Fibroblast of skin of abdomen (primary cell): ENCODE measurements at places on chromosomes 1 and 21.

DNA sequence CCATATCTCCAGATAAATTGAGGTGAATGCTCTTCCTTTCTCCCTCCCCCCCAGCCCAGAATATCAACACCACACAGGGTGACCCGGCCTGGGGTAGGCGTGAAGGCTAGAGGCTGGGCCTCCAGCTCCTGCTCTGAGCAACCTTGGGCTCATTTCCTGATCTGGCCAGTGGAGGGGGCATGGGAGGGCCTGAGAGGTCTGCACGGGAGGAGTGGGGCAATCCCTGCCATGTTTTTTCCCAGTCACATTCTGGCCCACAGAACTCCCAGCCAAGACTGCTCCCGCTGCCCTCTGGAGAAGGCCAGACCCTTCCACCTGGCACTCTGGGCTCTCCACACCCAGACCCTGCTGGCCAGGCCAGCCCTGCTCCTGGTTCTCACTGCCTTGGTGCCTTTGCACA is 3.9 kb downstream of the CLDN19 start:
- DNase-seq = no peak

DNA sequence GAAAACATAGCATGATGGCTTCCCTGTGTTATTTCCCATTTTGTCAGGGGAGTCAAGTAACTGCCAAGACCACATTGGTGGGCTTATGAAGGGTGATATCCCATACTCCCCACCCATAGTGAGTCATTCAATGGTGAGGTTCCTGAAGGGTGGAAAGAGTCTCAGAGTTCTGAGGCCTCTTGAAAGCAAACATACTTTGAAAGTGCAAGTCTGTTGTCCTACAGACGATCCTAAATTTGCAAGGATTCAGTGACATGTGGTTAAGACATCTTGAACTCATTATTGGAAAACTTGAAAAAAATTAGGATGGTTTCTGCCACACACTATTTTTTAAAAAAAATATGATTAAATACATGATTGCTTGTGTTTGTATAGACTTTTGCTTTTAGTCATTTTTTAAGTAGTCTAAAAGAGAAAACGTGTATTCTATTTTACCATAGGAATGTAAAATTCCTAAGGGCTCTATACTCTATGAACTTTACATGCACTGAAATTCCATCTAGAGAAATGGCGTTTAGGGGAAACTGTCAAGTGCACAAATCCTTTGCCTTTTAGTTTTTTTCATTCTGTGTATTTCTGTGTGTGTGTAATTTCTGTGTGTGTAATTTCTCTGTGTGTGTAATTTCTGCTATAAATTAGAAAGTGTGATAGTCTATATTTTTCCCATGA is 225.5 kb upstream of the ADAMTS5 start:
- DNase-seq = peak; percentile 89

- peak; percentile 64 for DNase-seq
Observed at GRCh38 chr1:81179242-81179641, 621.5 kb upstream of the ADGRL2 start.

GRCh38 chr1:6800745-6801144 is 15.5 kb downstream of the CAMTA1 start:
- DNase-seq = peak; percentile 9

GRCh38 chr21:35562876-35563275 is 497.4 kb downstream of the SETD4 start:
- DNase-seq = no peak

DNA sequence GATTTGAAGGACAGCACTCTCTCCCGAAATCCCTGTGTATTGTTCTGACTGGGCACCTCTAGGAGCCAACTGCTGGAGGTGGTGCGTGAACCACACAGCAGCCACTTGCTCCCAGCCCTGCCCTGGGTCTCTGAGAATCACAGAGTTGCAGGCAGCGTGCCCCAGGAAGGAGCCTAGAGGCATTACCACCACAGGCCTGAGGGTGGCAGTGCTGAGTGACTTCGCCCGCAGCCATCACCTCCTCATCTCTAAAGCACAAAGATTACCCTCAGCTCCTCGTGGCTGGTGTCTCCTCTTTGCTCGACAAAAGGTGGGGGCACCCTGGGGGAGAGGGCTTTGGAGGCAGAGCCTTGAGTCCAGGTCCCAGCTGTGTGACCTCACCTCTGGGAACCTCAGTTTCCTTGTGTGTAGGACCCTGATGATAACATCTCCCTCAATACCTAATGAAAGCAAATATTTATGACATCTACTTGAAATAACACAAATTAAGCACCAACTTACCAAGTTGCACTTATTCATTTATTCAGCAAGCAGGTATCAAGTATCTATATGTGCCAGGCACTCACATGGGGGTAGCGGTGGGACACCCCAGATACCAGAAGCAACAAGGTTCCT is 86.3 kb downstream of the VWA5B1 start:
- DNase-seq = peak; percentile 26

DNA sequence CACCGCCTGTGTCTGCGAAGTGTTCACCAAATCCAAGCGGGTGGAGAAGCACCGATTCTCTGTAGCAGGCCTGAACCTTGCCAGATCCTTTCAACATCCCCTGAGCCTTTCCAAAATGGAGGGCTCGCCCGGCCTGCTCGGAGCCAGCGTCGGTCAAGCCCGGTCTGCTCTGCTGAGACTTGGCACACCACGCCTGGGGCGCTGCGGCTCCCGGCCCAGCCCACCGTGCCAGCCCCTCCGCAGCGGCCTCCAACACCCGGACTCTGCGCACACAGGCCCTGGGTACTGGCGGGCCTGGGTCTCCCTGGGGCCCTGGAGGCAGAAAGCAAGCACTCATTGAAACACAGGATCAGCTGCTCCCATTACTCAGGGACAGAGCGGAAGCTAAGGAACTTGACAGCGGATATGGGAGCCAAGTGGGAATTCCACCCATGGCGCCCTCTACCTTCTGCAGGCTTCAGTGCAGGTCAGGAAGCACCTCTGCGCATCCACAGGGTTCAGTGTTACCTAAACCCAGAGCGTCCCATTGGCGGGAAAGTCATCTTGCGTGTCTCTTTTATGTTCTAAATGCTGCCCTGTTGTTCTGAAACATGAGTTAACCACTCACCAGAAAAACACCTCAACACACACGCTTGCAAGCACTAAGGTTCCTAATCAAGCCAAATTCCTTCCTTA is 159.9 kb downstream of the ZBTB18 start:
- no peak for DNase-seq

- DNase-seq = peak; percentile 92
Observed at GRCh38 chr1:240414237-240414636, 197.7 kb downstream of the GREM2 start.

DNA sequence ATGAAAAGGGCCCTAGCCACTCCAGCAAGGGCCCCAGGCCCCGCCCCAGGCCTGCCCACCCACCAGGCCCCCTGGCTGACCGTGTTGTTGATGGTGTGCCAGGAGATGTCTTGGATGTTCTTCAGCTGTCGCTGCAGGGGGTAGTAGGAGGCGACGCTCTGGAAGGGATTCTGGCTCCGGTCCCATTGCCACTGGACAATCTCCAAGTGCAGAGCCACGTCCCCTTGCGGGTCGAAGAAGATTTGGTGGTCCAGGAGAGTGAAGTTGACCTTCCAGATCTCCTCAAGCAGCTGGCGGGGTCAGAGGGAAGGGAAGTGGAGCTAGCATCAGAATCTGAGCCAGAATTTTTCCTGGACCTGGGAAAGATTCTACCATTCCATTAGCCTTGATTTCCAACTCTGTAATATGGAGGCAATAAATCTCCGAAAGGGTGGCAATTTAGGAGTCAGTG is 10.2 kb downstream of the TAS1R2 start:
- DNase-seq = peak; percentile 7

DNA sequence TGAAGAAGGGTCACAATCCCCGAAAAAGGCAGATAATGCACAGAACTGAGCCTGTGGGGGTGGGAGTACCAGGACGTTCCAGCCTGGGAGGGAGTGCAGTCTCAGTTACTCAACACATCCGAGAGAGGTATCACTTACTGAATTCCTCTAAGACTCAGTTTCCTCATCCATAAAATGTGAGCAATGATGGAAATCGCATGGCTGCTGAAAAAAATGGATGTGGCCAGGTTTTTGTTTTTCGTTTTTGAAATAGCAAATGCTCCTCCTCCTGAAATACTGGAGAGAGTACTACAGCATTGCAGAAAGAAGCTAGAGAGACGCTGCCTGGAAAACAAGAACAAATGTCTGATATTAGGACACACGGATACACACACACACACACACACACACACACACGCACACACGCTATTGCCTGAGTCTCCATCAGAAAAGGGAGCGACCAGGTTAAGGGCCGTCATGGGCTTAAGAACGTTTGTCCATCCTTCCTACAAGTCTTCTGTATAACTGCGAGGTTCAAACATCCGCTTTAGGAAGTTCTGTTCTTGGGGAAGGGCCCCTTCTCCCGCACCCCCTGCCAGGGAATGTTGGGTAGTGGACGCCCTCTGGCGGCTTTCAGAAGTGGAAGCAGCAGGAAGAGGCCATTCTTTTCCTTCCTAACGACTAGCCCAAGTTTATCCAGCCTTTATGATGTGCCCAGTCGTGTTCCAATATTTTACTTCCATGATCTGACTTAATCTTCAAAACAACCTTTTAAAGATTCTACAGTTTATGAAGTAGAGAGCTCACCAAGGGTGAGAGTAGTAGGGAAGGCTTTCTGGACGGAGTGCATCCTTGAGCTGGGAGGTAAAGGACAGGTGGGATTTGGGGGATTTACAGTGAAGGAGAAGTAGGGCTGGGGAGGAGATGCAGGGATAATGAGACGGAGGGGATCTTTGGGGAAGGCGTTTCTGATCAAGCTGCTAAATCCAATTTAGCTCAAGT is 699 bp upstream of the NES start:
- DNase-seq = peak; percentile 84

DNA sequence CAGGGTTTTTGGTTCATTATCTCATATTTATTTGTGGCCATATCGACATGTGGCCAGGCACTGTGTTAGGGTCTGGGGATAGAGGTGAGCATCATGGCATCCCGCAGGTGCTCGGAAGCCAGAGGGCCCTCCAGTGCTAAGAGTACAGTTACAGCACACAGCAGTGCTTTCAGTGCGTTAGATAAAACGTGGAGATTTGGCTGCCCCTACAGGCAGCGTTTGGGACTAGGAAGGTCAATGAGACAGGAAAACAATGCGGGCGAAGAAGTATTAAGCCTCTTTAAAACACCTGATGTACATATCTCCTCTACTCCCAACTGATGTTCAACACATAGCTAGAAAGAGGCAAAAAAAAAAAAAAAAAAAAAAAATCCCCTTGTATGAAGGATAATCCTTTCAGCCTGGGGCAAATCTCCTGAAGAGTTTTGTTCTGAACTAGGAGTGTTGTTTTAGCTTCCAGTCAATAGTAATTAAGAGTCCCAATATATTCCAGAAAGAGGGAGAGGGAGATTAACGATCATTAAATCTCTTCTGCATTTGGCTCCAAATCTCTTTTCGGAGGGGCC is 80.1 kb downstream of the CAPZB start:
- DNase-seq = no peak

GRCh38 chr21:36694031-36694515 is 4.8 kb upstream of the SIM2 start:
- peak; percentile 39 for DNase-seq

- DNase-seq = no peak
Observed at GRCh38 chr1:184395370-184395769, 8.5 kb downstream of the C1orf21 start.

DNA sequence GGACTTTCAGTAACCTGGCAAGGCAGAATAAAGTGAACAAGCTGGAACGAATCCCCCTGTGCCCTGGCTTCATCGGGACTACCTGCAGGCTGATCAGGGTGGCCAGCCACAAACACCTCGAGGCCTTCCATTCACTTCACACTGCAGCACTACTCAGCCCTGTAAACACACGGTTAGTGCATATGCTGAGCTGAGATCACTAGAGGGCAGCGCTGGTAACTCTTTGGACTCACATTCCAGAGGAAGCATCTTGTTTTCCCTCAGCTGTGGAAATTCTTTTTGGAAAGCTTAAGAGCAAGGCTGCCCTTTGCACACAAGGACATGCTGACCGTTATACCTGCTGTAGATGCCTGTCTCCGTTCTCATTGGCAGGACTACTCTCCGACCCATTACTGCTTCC is 32.1 kb downstream of the PCSK9 start:
- peak; percentile 38 for DNase-seq

DNA sequence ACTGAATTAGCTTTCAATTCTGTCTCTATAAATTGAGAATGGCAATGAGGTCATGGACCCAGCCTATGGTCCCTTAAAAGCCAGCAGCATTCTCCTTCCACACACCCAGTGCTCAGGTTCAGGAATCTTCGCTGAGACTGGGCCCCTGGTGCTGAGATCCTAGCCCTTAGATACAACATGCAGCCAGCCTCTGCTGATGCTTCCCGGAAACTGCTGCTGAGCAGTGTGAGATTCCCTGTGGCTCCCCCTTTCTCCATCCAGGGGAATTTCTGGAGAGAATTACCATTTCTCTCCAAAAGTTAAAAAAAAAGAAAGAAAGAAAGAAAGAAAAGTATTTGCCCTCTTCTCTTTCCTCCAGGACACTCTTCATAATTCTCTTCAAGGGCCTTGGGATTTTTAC is 31.7 kb upstream of the RALGPS2 start:
- DNase-seq = no peak

- DNase-seq = no peak
Observed at GRCh38 chr1:246591504-246591903, 25.2 kb downstream of the CNST start.

- no peak for DNase-seq
Observed at GRCh38 chr1:213996320-213997037, 8.7 kb downstream of the PROX1 start.

- peak; percentile 74 for DNase-seq
Observed at GRCh38 chr1:223771814-223772770, 59.8 kb downstream of the CAPN2 start.

DNA sequence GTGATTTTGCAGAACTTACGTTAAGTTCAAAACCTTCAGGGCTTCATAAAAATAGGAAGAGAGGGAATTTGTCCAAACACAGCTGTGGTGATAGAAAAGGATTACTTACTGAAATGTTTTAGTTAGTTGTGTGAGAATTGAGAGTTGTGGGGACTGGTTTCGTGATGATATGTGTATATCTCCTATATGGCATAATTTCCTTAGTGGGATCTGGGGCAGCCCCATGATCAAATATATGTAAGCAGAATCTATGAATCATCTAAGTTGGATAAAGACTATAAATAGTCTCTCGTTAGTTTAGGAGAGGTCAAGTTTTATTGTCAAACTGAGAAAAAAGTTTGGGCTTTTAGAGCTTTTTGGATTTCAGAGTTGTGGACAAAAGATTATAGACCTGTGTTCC is 14.9 kb downstream of the MTR start:
- DNase-seq = no peak

DNA sequence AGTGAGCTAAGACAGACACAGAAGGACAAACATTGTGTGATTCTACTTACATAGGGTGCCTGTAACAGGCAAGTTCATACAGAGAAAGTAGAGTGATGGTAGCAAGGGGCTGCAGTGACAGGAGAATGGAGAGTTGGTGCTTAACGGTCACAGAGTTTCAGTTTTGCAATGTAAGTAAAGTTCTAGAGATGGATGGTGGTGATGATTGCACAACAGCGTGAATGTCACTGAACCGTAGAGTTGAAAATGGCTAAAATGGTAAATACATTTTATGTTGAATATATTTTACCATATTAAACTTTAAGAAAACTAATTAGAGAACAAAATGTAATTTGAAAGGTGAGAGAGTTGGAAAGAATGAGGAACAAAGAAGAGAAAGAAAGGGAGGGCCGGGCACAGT is 8.7 kb downstream of the CFAP107 start:
- no peak for DNase-seq
